ENCODE measurements at places on chromosomes 5 and 9.

DNA sequence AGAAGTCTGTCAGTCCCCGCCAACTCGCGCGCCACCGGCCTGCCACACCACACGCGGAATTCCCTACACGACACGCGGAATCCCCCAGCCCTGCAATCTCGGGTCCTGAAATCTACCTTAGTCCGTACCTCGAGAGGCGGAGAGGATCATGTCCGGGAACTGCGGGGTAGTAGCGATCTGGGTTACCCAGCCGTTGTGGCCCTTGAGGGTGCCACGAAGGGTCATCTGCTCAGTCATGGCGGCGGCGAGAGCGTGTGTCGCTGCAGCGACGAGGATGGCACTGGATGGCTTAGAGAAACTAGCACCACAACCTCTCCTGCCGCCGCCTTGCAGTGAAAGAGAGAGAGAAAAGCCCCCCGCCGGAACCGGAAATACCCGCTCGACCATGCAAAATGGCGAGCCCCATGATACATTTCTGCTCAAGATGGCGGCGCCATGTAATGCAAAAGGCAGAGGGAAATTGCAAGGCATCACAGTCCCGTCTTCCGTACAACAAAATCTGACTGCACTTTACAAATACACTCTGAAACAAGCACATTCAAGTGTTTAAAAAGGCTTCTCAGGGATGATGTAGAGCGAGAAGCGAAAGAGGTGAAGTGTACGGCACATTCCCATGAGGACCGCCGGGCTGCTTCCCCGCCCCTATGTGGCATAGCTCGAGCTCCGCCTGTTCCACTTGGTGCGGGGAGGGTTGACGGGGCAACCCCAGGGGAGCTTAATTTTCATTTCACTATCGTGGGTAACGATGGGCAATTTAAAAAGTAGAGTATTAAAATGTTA lies at the start of gene RACK1:
RACK1 (minus strand) TSS at position 343 of the 780 bp plus-strand sequence; CDS start at position 237, 106 bp downstream.
- peak; percentile 90 for DNase-seq

GRCh38 chr5:173689171-173689736 lies 72.8 kb upstream of the BOD1 start:
- no peak for DNase-seq

DNA sequence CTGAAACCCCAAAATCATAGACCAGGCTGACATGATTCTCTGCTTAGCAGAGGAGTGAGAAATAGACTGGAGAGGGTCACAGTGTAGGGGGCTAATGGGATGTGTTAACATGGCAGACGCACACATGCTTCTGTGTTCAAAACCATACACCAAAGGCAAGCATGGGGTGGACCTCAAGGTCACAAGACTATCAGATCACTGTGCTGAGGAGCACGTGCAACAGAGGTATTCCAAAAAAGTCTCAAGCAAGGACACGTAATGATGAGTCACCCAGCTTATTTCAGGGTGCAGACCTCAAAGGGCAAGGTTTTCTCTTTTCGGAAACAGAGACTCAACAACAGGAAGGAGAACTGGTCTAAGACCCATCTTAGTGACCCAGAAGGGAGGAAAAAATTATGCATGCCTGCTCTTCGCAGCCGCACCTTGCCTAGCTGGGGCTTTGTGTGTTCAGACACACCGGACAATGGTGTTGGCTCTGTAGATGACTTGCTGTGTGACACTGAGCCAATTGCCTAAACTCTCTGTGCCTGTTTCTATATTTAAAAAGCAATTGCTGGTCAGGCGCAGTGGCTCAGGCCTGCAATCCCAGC lies 20.3 kb downstream of the WHRN start:
- DNase-seq, result peak; percentile 40

DNA sequence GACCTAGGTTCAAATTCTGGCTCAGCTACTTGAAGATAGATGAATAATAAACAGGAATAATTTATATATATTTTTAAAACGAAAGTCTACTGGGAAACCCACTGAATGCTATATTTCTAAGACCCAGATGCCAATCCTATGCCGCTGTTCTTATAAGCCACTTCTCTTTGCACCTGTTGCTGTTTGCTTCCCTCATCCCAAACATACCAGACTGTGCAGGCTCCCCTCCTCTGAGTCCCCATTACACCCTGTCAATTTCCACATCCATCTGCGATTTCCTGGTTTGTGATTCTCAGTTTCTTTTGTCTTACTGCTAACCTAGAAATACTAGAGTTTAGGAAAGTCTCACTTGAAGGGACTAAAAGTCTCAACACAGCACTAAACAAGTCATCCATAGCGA lies 92.8 kb upstream of the CAST start:
- DNase-seq, result no peak

DNA sequence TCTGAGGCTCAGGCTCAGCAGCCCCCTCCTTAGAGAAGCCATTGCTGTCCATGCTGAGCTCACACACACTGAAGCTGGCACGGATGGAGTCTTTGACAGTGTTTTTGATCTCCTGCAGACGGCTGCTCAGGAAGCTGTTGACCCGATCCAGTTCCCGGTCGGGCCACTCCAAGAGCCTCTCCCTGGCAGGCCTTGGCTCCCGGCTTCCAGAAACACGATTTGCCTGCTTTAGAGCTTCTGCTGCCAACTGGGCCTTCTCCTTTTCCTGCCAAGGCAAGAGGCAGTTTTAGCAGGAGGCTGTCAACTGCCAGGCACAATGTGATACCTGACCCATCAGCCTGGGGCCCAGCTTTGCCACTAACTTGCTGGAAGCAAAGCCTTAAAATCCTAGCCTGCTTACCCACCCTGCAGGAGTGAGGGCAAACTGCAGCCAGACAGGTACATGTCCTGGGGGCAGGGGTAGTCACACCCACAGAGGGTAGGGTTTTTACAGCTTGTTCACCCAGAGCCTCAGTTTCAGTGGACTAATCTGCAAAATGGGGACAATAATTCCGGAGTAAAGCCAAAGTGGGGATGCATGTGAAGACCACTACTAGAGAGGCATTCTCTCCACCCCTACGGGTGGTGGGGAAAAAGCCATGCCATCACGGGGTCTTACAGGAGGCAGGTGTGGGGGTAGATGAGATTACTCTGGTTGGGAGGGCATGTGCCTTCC lies 8.3 kb upstream of the DDX41 start:
- no peak for DNase-seq

DNA sequence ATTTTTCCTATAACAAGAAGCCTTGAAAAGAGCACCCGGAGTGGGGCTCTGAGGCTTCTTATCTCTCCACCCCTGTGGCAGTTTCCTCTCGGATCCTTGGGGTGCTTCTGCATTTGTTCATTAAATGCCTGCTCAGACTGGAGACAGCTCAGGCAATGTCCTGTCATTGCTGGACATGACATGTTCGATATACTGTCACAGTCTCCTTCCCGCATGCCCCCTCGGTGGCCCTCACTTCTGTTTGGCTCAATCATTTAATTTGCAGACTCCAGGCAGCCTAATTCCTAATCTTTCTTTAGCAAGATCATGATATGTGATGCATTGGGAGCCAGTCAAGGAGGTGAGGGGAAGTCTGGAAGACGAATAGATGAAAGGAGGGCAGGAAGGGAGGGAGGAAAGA lies 37.5 kb upstream of the CPEB4 start:
- DNase-seq, result no peak

GRCh38 chr9:77507212-77507961 lies 140.7 kb downstream of the GNA14 start:
- DNase-seq, result peak; percentile 42

DNA sequence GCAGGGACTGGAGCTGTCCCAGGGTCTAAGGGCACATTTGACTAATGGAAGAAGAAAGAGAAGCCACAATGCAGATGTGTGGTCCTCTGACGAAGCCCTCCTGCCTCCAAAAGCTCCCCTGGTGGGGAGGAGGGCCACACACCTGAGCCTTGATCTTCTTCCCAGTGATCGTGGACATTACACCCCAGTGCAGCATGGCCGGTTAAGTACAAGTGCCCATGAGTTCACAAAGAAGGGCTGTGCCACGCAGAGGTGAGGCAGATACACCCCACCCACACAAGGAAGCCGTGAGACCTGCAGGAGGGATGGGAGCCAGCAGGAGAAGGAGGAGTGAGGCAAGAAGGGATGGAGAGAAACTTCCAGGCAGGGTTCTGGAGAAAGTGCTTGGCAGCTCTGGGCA lies 199.0 kb upstream of the MVB12B start:
- DNase-seq, result no peak

- no peak for DNase-seq
These were observed 412.1 kb downstream of the TMEM38B start for GRCh38 chr9:106106396-106106795.

- DNase-seq, result no peak
These were observed 9.4 kb upstream of the NFIB start for GRCh38 chr9:14323083-14323971.

- peak; percentile 93 for DNase-seq
These were observed 14.6 kb upstream of the ARSI start for GRCh38 chr5:150317048-150318003.

- peak; percentile 14 for DNase-seq
These were observed 16.8 kb upstream of the PRLR start for GRCh38 chr5:35246900-35247647.

DNA sequence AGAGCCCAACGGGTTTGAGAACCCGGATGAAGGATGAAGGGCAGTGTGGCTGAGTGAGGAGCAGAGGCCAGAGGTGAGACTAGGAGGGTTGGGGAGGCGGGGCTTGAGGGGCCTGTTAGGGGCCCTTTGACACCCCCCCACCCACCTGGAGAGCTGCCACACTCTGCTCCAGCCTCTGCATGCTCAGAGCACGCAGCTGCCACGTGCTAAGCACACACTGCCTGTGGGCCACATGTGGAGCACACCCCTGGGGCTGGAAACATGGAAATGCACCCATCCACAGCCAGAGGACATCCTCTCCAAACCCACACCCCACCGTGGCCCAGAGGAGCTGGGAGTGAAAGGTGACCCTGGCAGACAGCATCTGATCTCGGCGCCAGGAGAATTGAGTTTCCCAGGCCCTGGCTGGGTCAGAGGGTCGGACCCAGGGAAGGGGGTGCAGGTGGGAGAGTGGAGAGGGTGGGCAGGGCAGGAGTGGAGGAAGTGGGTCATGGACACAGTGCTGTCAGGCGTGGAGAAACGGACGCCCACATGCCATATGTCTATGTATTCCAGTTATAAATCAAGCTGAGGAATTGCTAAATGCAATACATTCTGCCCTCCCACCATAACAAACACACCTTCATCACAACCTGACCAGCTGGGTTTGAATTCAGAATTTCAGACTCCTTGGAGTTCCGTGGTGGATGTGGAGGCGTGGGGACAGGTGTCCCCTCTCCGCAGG lies 5.9 kb downstream of the DNM1 start:
- no peak for DNase-seq

- no peak for DNase-seq
These were observed 562.3 kb upstream of the C9orf72 start for GRCh38 chr9:28135549-28135948.

- DNase-seq, result no peak
These were observed 7.1 kb upstream of the AGPAT2 start for GRCh38 chr9:136694163-136694871.

GRCh38 chr5:56282216-56282615 lies 49.1 kb upstream of the ANKRD55 start:
- no peak for DNase-seq
